NCI-H82 (cell line): ENCODE measurements at places on chromosomes 6 and 20.

GRCh38 chr6:143333749-143334520, 116.6 kb downstream of the ADAT2 start:
- DNase-seq = no peak

GRCh38 chr6:121443971-121444541, 8.6 kb downstream of the GJA1 start:
- DNase-seq = no peak

GRCh38 chr20:4663044-4663443, 58.7 kb upstream of the PRND start:
- no peak for DNase-seq

DNA sequence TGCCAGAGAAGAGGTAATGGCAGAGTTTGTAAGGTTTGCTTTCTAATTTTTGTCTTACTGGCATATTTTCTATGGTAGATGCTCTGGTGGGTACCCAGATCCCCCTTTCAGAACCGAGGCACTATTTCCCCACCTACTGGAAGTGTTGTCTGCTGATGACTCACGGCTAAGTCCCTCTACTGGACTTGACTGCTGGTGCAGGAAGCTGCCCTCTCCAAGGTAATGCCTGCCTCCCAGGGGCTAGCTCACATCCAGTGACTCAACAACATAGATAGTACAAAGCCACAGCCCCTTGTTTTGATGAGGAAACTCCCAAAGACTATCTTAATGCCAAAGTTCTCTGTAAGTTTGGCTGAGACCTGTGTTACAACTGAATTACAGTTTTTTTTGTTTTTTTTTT, 285.4 kb upstream of the FLRT3 start:
- DNase-seq = peak; percentile 19

DNA sequence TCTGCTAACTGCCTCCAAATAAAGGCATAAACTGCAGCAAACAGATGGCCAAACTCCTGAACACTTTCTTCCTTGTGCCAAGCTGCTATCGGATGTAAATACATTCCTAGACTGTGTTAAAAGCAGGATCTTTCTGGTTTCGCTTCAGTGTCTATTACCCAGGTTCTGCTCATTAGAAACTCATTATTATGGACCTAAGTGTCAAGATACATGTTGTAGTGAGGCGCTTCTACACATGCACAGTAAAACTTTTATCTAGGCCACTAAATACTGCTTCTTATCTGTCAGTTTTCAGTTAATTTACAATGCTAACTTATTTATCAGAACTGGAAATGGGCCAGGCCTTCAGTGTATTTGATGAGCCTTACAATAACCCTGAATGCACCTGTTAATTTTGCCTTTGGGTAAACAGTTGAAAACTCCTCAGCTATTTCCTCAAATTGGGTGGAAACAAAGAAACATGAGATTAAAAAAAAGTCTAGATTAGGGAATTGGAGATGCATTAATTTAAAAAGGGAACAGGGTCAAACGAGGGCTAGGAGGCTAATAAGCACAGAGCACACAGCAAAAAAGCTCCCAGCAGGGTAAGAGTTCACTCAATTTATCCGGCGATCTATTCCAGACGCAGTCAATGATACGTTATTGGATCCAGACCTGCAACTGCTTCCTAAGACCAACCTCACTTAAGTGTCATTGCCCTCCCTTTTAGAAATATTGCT, 240.6 kb downstream of the FOXC1 start:
- DNase-seq = peak; percentile 35

DNA sequence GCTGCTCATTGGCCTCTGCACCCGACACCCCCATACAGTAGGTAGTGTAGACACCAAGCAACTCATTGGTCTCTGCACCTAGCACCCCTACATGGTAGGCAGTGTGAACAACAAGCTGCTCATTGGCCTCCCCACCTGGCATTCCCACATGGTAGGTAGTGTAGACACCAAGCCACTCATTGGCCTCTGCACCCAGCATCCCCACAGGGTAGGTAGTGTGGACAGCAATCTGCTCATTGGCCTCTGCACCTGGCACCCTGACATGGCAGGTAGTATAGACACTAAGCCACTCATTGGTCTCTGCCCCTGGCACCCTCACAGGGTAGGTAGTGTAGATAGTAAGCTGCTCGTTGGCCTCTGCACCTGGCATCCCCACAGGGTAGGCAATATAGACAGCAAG, 226.0 kb downstream of the SLC24A3 start:
- no peak for DNase-seq

GRCh38 chr6:37618916-37619590, 78.6 kb downstream of the MDGA1 start:
- peak; percentile 70 for DNase-seq
